Activated CD4-positive, alpha-beta T cell treated with anti-CD3 and anti-CD28 coated beads, Interleukin-2, amount 10 ng/mL, durations not matched to agents 24 days and 14 days (primary cell): ENCODE measurements at places on chromosomes 4 and X.

GRCh38 chr4:189835505-189835904 lies 105.2 kb upstream of the FRG1 start:
- no peak for DNase-seq

DNA sequence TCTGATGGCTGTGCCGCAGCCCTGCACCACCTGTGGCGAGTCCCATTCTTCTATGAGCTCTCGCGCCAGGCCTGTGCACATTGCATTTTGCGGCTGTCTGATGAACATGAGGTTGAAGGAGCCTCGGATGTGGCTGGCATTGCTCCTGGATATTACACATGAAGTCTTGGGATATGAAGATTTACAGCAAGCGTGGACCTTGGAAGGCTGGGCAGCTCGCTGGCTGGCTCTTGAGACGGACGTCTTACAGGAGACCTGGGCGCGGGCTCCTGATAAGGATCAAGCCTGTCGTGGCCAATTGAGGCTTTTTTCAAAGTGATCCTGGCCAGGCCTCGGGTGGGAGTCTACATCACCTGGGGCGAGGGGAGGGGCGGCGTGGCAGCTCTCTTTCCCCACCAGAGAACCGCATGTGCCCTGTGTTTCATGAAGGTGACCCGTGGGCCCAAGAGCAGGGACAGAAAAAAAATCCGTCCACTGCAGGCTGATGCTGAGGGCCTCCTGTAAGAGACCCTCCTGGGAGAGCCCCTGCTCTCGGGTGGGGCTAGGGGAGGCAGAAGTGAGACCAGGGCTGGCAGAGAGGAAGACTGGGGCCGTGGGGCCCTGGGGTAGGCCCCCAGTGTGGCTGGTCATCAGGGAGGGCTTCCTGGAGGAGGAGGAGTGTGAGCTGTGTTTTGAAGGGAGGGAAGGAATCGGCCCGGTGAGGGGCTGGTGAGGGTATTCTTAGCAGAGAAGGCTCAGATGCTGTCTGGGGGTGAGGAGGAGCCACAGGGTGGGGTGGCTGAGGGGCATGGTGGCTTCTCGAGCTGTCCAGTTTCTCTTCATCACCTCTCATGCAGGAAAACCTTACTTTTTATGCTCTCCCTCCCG lies 23.6 kb downstream of the CPZ start:
- no peak for DNase-seq

DNA sequence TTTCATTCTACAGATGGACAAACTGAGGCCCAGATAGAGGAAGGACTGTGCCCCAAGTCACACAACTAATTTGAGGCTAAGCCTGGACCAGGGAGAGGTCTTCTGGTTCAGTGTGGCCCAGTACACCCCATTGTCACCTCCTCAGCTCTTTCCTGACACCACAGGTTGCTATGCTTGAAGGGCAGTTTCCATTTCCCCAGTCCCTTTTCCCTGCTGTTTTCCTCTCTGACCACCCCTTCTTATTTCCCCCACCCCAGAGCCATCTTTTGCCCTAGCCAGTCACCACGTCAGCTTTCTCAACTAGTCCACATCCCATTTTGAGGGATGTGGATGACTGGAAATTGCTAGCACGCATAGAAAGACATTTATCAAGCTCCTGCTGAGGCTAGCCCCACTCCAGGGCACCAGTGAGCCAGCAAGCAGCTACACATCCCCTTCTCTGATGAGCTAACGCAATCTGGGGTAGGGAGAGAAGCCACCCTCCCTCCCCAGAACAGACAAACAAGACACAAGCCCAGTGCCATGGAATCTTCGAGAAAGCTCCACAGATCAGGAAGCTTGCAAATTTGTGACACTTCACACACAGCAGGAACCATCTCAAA lies 1.3 kb downstream of the GABRE start:
- DNase-seq = no peak

DNA sequence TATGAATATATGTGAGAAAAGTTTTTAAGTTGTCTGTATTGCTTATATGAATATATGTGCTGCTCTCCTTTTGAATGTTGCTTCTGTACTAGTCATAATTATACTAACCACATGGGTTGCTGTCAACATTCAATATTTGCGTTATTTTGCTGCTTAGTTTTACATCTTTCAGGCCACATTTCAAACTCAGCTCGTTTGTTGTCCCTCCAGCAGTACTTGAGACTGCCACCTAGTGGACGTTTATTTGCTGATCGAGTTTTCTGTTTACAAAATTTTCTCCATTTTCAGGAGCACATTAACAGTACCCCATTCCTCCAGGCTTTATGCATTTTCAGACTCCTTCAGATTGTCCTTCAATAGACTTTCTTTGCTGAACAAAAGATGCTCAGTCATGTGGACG lies 75.8 kb downstream of the NUDT11 start:
- DNase-seq = peak; percentile 78

DNA sequence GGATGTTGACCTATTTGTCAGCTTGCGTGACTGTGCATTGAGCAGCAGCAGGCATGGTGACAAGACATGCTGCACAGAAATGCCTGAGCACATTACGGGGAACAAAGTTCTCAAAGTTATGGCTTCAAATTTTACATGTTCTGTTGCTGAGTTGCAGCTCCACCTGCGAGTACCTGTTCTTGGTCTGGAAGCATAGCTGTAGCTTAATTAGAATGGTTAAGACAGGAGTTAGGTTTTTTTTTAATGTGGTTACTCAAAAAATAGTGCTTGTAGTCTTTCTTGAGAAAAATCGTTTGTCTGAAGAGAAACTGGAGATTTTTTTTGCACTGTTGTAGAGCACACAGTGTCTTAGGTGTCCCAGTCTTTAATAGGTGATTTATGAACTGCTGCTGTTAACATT lies 38.8 kb upstream of the GNPDA2 start:
- DNase-seq = no peak

DNA sequence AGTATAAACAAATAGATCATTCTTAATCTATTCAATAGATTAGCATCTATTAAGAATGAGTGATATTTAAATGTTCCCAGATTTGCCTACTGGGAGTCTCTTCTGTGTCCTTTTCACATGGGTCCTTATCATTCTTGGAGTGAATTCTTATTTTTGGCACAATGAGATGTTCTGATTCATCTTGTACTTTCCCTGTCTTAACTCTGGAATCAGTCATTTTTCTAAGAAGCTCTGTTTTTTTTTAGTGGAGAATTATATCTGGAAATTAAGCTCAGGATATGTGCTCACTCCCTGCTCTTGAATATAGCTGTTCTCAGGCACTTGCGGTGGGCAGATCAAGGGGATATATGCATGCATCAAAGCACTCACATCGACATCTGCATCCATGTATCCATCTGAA lies 625.3 kb upstream of the HS3ST1 start:
- DNase-seq = no peak

- no peak for DNase-seq
Measured at GRCh38 chr4:107304699-107305286, 268.7 kb upstream of the DKK2 start.

GRCh38 chrX:119763181-119763580 lies 4.8 kb downstream of the SOWAHD start:
- DNase-seq = no peak

DNA sequence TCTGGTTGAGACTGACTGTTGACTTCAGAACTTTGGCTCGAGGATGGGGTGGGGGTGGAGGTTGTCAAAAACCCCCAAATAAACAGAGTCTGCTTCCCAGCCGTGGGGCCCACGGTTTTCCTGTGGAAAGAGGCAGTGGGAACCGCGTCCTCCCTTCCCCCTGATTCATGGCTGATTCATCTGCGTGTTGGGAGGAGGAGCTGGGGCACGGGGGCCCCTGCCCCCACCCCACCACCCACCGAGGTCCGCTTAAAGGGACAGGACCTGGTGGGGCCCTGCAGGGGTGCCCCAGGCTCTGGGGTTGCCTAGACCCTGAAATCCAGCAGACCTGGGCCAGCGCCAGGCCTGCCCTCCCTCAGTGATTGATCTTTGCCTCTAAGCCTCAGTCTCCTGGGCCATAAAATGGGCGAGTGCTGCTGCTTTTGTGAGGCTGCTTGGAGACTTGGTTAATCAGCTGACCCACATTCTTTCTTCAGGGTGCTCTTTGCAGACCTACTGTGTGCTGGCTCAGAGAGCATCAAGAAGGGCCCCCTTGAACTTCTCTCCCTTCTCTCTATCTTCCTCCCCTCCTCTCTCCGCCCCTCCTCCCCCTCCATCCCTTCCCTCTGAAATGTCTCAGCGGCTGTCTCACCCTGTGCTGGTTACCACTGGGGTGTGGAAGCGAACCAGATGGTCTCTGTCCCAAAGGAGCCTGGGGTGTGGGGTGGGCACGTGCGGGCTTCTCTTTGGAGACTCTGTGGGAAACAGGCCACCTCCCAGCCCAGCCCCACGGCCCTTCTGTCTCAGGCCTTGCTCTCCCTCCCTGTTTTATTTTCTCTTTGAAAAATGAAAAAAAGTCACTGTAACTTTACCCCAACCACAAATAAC lies 9.1 kb downstream of the HTRA3 start:
- DNase-seq = no peak

- no peak for DNase-seq
Measured at GRCh38 chr4:113064244-113064643, 14.8 kb downstream of the ANK2 start.

DNA sequence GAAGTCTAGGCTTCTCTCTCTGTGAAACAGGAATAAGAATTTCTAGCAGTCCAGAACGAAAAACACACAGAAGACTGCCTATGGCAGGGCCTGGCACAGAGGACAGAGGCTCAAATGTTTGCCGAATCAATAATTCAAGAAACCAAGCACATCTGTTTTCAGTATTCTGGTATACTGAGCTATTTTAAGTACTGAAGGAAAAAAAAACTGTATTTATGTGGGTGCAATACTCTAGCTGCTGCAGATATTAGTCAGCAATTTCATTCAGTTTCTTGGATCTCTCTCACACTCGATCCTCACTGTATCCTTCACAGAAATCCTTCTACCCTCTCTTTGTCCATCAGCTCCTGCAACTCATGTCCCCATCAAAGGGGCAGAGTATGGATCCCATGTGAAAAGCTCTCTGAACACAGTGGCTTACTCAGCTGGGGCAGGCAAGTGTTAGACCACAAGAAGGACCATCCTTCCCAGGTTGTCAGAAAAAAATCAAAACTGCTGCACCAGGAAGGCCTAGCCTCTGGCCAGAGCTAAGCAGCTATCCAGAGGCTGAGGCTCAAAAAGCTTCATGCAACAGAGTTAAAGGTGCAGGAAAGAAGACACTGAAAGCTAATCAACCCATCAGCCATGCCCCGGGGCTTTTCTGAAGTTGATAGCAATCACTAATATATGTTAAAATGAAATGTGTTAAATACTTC lies 9.1 kb upstream of the USO1 start:
- DNase-seq = no peak

DNA sequence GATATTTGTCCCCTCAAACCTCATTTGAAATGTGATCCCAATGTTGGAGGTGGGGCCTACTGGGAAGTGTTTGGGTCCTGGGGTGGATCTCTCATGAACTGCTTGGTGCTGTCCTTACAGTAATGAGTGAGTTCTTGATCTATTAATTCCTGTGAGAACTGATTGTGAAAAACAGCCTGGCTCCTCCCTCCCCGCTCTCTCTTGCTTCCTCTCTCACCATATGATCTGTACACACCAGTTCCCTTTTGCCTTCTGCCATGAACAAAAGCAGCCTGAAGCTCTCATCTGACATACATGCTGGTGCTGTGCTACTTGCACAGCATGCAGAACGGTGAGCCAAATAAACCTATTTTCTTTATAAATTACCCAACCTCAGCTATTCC lies 11.2 kb upstream of the YIPF7 start:
- DNase-seq = no peak

DNA sequence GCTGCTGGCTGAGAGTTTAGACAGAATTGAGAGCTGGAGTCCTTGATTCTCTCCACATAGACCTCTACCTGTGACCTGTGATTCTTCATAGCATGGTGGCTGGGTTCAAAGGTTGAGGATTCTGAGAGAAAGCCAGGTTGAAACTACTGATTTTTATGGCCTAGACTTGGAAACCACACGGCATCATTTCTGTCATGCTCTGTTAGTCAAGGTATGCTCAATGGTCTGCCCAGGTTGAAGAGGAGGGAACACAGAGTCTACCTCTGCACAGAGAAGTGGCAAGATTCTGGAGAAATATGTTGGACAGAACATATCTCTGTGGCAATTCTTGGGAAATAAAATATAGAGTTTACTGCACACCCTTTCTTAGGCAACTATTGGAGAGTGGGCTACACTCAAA lies 57.2 kb upstream of the CXorf66 start:
- DNase-seq = no peak

DNA sequence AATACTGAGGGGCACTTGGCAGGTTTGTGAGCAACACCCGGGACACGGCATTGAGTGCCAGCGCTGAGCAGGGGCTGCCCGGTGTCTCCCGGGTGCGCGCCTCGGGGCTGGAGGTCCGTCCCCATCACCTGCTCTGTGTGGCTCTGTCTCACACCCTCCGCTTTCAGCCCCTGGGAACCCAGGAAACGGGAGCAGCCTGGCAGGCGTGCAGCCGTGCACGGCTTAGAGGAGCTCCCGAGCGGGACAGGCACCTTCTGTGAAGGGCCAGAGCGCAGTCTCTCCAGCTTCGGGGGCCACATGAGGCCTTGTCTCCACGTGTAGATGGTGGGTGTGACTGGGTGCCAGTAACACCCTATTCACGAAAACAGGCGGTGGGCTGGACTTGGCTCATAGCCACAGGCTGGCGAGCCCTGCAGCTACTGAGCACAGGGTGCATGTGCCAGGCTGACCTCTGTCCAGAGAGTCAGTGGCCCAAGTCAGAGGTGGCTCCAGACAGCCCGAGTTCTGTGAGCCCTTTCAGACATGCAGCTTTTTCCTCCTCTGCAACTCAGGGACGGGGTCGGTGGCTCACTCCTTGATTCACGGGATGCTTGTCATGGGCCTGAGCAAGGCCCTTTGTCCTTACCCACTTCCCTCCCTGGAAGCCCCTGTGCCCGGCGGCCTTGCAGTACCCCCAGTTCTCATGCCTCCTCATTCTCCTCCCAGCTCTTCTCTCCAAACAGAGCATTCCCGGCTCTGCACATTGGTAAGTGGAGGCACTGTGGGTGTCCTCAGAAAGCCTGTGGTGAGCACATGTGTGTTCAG lies 23.5 kb downstream of the UVSSA start:
- no peak for DNase-seq

DNA sequence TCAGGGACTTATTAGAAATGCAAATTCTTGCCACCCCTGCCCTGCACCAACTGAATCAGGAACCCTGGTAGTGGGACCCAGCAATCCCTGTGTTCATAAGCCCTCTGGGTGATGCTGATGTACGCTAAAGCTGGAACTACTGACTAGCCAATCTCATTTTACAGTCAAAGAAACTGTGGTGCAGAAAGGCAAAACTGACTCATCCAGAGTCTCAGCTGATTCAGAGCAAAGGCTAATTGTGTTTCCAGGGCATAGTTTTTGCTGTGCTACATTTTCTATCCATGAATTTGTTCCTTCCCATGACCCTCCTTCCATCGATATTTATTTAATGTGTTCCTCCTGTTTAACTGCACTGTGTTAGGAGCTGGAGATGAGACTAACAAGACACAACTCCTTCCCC lies 207.5 kb downstream of the REPS2 start:
- no peak for DNase-seq

GRCh38 chrX:154308108-154308946 lies 12.7 kb downstream of the TKTL1 start:
- peak; percentile 93 for DNase-seq

- DNase-seq = peak; percentile 47
Measured at GRCh38 chr4:83195269-83195668, 80.7 kb upstream of the PLAC8 start.

- no peak for DNase-seq
Measured at GRCh38 chr4:160091631-160092030, 988.8 kb downstream of the RAPGEF2 start.
